Endothelial cell of umbilical vein (primary cell): ENCODE measurements at places on chromosomes 5 and 9. TPM values are rescaled to one million over a fixed set of nuclear protein-coding genes. Genes with fewer than 3 reads are reported as not detected.
A peak's percentile ranks its signal among the peaks of the same experiment; 100 is the strongest.

DNA sequence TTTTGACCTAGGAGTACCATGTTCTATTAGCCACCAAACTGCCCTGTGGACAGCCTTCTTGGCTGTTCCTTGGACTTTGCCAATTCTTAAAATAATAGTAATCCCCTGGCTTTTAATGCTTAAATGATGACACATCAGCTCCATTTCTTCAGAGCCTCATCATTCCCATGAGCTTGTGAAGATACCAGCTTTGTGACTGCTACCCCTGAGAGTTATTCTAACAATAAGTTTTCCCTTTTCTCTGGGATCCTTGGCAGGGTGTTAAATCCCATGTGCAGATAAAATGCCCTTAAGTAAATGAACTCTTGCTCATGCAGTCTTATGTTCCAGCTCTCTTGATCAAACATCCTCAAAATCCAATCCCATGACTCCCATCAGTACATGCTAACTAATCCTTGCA lies 415.3 kb downstream of the CETN3 start:
- DNase-seq: no peak

DNA sequence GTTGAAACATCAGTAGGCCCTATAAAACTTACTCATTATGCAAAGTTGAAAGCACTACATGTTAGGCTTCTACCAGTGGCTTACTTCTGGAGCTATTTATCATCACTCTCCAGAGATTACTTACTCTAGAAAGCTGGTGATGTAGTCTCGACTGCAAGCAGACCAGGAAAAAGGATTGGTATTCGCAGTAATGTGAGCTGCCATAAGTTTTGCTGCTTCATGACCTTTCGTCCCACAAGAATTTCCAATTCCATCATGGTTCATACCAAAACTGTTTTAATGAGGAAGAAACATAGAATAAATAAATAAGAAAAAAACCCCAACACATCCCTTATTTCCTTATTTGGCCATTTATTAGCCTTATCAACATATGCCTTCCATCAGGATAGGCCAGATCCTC lies 181.9 kb downstream of the ADAMTS6 start:
- no peak for DNase-seq

- no peak for DNase-seq
Observed at GRCh38 chr5:95729115-95730010, 1.8 kb upstream of the RHOBTB3 start.

Gene GALNT10
- total RNA-seq: 77.6 and 85.1 TPM in 2 replicates

DNA sequence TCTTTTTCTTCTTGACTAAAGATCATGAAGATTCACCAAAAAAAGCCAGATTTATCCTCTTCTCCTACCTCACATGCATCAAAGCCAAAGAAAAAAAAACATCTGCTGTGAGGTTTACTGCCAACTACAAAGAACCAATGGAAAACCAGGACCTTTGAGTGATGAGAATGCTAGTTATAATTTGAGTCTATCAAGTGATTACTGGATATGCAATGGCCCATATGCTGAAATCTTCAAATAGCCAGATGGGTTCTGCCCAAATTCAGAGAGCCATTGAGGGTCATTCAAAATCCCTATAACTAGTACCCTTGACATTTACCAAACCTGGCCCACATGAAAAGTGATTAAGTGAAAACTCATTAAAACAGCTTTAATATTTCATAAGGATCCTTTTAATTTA lies 78.4 kb upstream of the ACO1 start:
- no peak for DNase-seq

DNA sequence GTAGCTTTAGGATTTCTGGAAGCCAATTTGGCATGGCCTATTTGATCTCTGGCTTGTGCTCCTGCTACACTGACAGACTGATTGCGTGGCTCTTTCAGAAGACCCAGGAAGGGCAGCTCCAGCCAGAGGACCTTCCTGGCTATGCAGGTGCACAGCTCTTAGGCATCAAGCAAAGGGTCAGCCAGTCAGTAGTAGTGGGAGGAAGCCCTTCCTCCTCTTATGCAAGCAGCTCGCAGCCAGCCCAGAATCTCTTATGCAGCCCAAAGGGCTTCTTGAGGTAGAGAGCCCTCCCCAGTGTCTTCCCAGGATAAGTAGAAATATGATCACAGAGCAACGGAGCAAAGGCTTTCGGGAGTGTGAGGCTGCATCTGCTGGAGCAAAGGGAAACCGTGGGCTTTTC lies 43.2 kb downstream of the SLC36A1 start:
- no peak for DNase-seq

DNA sequence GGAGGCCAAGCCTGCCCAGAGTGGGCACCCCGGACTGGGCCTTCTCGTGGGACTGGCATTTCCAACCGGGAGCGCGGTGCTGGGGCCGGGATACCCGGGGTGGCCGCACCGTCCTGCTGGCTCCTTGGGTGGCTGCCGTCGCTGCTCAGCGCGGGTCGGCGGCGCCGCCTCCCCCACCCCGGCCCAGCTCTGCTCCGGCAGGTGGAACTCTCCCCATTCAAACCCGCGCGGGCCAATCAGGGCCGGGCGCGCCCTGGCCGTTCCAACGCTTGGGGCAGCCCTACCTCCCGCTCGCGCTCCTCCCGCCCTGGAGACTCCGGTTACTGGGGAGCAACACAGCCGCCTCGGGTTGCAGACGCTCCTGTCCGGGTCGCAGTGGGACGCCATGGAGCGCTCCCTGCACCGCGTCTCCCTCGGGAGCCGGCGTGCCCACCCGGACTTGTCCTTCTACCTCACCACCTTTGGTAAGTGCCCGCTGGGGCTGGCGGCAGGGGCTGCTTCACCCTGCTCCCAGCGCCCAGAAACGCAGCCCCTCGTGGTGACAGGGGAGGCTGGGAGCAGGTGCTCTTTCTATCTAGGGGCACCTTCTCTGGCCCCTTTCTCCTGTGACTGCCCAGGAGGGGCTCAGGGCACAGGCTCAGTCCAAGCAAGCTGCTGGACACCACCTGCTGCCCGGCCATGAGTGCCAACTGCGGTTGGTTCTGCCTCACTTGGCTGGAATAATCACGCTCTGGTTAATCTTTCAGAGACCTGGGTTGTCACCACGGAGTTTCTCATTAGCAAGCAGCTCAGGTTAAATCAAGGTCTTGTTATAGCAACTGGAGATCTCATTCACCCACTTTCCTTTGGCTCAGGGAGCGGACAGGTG lies at the start of gene RGS3:
Gene RGS3, plus strand, starts transcription at position 310 of the 868 bp plus-strand sequence. Its CDS starts 76 bp downstream, at position 386.
- peak; percentile 48 for DNase-seq

- no peak for DNase-seq
Observed at GRCh38 chr5:152425083-152425482, 20.0 kb upstream of the NMUR2 start.

Gene TRAF1
- total RNA-seq: 1.4 and 2.0 TPM in 2 replicates

GRCh38 chr9:111965566-111966019 lies 69.0 kb downstream of the UGCG start:
- DNase-seq: no peak

GRCh38 chr9:36976371-36977030 lies 57.6 kb downstream of the PAX5 start:
- DNase-seq: no peak

- DNase-seq: no peak
Observed at GRCh38 chr5:59955241-59955640, 61.7 kb upstream of the PDE4D start.

GRCh38 chr9:123697686-123698085 lies 232.2 kb downstream of the DENND1A start:
- no peak for DNase-seq

- DNase-seq: no peak
Observed at GRCh38 chr5:57693488-57694305, 211.1 kb upstream of the ACTBL2 start.

- no peak for DNase-seq
Observed at GRCh38 chr5:884345-885126, 8.1 kb downstream of the BRD9 start.

Gene PCDHB6
- total RNA-seq: not detected in 2 replicates

GRCh38 chr5:59081693-59082092 lies 498.8 kb downstream of the RAB3C start:
- no peak for DNase-seq

Gene IL3
- not detected in 2 replicates for total RNA-seq

GRCh38 chr9:26870292-26870691 lies 22.3 kb downstream of the CAAP1 start:
- peak; percentile 37 for DNase-seq

DNA sequence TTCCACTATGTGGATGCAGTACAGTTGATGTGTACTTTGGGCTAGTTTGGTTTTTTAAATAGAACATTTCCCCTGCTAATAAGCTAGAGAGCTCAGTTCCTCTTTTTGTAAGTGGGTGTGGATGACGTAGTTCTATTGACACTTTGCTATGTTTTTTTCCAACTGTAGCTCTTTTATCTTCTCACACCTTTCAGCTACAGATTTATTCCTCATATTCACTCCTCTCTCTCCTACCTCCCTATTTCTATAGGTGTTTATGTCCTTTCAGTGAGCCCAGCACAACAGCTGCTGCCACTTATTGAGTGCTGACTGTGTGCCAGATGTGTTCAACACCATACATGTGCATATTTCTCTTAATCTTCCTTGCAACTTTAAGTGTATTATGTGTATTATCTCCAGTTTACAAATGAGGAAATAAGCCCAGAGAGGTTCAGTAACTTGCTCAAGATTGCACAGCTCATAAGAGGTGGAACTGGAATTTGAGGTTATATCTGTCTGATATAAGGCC lies 215.7 kb downstream of the SEMA6A start:
- no peak for DNase-seq

DNA sequence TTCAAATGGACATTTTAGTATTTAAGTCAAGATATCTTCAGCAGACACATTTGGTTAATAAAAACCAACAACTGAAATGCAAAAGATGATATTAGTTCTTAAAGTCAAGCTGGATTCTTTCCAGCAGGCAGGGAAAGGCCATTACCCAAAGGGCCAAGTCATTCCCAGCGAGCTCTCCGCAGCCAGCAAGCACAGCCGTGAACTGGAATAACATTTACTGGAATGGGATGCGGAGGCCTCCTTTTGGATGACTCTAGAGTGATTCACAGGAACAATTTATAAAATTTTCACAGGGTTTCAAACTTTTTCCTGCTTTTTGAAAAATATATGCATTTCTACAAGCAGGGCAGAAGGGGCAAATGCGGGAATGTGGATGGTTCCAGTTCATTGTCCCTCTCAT lies 76.6 kb upstream of the DAB2 start:
- DNase-seq: peak; percentile 83

DNA sequence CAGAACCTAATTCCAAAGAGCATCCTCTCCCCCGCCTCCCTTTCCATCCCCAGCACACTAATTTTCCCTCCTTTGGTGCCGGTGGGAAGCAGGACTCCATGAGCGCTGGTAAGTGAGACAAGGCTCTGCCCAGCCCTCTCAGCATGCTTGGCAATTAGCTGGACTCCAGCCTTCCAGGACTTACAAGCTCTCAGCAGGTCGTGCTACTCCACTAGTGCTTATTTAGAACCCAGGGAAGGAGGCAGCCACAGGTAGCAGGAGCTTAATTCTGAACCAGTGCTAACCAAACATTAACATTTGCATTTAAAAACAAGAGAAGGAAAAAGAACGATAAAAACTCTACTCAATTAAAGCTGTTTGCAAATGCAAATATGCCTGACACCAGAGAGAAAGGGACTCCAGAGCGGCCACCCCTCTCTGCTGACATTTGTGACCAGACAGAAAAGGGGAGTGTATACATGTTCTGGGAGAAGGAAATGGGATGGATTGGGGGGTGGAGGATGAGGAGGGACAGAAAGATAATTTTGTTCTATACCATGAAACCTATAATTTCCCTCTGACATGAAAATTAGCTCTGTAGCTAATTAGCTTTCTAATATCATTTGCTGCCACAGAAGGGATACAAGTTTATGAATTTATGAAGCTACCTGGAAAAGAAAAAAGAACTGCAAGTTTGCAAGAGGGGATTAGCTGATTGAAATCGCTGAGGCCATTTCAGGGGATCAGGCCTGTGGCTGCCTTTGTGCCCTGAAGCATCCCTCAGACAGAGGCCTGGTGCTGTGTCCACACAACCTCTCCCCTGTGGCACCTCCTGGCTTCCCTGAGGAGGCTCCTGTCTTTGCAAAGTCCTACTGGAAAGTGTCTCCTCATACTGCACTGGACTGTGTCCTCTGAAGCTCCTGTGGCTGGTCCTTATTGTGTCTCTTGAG lies 266.3 kb downstream of the SEC61B start:
- DNase-seq: no peak

DNA sequence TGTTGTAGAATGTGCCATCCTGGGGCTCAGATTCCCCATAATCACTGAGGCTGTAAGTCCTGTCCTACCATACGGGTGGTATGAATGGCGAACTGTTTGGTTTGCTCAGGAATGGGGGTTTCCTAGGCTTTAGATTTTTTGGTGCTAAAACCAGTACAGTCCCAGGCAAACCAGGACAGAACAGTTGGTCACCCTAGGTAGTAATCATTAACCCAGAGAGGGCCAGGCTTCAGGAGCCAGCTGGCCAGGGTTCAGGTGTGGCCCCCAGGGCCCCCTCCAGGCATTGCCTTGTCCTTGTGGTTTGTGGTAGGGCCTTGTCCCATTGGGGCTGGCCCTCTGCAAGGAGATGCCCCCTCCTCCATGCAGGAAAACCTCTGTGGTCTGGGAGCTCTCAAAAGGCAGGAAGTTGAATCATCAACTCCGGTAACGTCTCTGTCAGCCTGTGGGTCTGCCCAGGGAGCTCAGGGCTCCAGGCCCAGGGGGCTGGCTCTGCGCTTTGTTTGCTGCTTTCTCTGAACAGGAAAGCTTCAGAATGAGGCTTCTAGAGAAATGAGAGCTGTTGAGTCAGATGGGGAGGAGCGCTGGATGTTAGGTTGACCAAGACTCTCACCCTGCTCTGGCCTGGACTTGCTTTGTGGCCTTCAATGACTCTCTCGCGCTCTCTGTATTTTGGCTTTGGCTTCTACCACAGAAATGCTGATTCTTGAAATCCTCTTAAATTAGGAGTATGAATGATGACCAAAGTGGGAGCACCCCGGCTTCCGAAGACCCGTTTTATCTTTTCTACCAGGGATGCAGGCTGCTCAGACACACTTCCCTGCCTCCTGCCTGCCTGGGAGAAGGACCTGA lies 22.2 kb upstream of the JADE2 start:
- peak; percentile 98 for DNase-seq

- DNase-seq: no peak
Observed at GRCh38 chr5:35197351-35197750, 32.9 kb downstream of the PRLR start.

DNA sequence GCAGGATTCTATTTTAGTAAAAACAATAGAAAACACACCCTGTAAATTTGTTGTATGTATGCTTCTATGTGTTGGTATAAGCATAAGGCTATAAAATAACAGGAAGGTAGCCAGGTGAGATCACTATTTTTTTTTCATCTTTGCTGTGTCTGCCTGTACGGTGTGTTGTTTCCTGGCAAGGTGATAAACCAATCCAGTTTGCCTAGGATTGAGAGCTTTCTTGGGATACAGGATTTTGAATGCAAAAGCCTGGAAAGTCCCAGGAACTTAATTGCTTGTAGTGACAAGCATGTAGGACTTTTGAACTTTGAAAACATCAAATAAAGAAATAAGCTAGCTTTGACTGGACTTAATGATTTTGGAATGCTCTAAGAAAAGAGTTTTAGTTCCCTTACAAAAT lies 83.3 kb upstream of the RORB start:
- DNase-seq: no peak

DNA sequence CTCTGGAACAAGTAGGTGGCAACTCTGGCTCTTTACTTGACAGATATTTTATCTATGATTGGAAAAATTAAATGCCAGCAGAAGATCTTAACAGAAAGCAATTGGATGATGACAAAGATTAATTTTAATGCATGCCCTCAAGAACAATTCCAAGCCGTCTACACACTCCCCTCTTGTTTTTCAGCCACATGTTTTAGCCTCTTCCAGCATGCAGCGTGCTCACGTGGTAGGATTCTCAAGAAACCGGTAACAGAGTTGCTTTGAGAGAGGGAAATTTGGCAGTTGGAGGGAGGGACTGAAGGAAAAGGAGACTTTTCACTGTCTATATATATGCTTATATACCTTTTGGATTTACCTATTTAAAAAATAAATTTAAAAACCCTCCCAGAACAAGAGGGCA lies 48.3 kb upstream of the FANCC start:
- DNase-seq: no peak

- no peak for DNase-seq
Observed at GRCh38 chr9:79812099-79812498, 240.3 kb downstream of the TLE4 start.
